Left lung (tissue), 14 donors: ENCODE measurements at places on chromosomes 12 and 14. TPM values are rescaled to one million over a fixed set of nuclear protein-coding genes. Genes with fewer than 3 reads are reported as not detected.

Gene OTX2
- polyA plus RNA-seq, result not detected

Gene NOVA1
- 16.0 TPM for polyA plus RNA-seq

Gene EGLN3
- polyA plus RNA-seq, result 34.7 TPM

Gene DTX3
- 53.5 TPM for polyA plus RNA-seq

Gene LRTM2
- not detected for polyA plus RNA-seq

Gene FOXN4
- polyA plus RNA-seq, result 1.5 TPM

Gene KRT77
- polyA plus RNA-seq, result not detected

Gene MRPL52
- polyA plus RNA-seq, result 62.3 TPM

Gene GNB3
- polyA plus RNA-seq, result 7.2 TPM

Gene LRRC10
- not detected for polyA plus RNA-seq

Gene RAB2B
- polyA plus RNA-seq, result 48.1 TPM

Gene P2RX2
- polyA plus RNA-seq, result 4.2 TPM

Gene CCDC196
- polyA plus RNA-seq, result not detected

GRCh38 chr12:47783024-47783755 lies 10.2 kb downstream of the SLC48A1 start:
- no peak for DNase-seq

DNA sequence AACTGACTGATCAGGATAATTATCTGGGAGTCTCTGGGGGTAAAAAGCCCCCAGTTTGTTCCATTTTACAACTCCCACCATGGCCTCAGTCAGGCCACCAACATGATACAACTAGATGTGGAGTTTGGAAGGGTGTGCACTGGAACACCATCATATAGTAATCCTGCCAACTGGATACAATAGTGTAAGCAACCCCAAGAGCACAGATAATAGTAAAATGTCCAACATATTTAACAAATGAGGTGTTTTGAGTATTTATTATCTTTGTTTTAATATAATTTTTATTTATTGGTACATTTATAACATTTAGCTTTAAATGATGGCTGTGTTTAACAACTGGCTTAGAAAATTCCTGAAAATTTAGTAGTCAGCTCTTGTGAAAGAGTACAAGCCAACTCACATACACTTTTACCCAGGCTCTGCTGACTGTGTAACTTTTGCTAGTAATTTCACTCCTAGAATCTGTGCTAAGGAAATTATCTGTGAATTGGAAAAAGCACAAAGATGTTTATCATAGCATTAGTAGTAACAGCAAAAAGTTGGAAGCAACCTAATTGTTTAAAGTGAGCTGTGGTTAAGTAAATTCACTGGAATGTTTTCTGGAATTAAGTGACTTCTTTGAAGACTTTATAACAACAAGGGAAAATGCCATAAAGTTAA lies 196.8 kb downstream of the RAD51B start:
- DNase-seq, result peak; percentile 56

GRCh38 chr12:131102991-131103668 lies 149.4 kb downstream of the ADGRD1 start:
- DNase-seq, result no peak

GRCh38 chr14:35085441-35085840 lies 36.3 kb downstream of the PPP2R3C start:
- no peak for DNase-seq

- no peak for DNase-seq
Observed at GRCh38 chr12:111174251-111174960, 194.5 kb downstream of the PHETA1 start.

DNA sequence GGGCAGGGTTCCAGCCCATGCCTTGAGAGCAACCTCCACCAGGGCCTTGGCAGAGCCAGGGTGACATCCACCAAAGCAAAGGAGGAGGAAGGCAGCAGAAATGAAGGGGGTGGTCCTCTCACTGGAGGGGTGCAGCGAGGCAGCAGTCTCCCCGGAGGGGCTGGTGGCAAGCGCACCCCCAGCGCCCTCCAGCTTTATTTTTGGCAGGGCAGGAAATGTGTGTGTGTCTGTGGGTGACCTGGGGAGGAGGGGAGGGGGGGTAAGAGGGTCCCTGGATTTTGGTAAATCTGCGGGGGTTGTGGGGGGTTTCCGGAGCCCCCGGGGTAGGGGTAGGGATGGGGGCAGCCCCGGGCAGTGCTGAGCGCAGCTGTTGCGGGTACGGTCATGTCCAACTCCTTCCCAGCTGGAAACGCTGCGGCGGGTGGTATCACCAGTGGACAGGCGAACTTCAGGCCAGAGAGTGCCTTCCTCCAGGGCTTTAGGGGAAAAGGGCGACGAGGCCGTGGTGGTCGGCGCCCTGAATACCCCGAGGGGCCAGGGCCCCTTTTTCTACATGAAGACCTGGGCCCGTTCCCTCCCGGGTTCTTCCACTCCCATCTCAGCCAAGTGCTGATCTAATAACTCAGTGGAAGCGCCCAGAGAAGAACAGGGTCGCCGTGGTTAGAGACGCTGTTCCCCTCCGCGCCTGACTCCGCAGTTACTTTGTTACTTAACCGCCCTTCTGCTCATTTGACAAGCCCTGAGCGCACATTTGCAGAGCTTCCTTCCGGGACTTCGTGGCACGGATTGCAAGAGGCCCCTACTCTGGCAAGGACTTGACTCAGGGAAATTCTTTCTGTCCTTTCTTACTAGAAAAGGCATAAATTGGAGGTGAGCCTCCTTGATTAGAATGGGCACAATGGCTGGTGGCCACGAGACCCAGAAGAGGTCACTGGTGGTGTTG lies 55.2 kb downstream of the FOS start:
- peak; percentile 81 for DNase-seq

DNA sequence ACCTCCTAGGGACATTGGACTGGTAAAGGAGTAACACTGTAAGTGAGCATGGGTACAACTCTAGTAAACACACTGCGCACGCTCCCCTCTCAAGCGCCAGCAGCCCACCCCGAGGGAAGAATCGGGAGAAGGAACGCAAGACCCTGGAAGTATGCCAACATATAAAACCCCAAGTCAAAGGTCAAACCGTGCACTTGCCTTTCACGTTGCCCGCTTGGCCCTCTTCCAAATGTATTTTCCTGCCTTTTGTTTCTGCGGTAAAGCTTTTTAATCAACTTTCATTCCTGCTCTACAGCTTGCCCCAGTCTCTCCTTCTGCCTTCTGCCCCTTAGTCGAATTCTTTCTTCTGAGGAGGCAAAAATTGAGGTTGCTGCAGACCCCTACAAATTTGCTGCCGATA lies 17.6 kb upstream of the CHST11 start:
- no peak for DNase-seq

DNA sequence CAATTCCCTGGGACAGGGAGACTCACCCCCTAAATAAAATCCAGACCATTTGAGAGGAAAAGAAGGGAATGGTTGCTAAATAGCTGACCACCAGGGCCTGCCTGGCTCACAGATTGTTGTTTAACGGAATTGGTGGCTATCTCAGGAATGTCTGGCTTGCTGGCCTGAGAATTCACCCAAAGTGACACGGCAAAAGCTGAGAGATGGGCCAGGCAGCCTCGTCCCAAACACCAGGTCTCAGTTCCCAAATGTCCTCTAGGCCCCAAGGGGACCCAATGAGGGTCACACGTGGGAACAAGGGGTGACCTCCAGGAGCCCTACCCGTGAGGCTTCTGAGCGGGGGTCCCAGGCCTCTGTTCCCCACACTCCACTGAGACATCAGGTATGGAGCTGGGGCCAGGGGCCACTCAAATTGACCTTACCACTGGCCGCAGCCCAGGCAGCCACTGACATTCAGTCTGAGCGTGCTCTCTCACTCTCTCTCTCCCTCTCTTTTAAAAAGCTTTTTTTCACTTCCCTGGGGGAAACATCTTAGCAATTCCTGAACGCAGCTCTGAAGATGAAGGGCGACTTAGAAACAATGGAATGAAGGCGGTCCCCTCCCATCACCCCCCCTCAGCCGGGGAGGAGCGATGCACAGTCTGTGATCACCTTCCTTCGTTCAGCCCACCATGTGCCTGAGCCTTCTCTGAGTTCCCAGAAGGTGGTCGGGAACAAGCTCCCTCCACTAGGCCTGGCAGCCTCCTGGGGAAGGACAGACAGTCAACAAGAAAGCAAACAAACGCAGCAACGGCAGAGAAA lies 131.2 kb downstream of the SCARB1 start:
- DNase-seq, result no peak

DNA sequence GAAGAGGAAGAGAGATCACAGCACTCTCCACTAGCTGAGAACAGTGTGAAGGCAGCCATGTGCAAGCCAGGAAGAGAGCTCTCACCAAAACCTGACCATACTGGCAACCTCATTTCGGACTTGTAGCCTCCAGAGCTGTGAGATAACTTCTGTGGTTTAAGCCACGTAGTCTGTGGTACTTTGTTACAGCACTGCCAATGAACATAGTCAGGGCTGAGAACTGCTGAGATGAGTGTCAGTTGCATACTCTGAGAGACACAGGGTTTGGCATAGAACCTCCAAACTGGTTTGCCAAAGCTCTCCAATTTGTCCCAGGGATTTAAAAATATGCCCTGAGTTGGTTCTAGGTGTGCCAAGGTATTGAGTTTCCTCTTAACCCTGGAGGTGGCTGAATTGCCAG lies 218.6 kb downstream of the ATP23 start:
- DNase-seq, result no peak

GRCh38 chr12:12327802-12328201 lies 22.2 kb downstream of the MANSC1 start:
- no peak for DNase-seq

- no peak for DNase-seq
Observed at GRCh38 chr14:101241807-101242278, 319.5 kb upstream of the DIO3 start.

DNA sequence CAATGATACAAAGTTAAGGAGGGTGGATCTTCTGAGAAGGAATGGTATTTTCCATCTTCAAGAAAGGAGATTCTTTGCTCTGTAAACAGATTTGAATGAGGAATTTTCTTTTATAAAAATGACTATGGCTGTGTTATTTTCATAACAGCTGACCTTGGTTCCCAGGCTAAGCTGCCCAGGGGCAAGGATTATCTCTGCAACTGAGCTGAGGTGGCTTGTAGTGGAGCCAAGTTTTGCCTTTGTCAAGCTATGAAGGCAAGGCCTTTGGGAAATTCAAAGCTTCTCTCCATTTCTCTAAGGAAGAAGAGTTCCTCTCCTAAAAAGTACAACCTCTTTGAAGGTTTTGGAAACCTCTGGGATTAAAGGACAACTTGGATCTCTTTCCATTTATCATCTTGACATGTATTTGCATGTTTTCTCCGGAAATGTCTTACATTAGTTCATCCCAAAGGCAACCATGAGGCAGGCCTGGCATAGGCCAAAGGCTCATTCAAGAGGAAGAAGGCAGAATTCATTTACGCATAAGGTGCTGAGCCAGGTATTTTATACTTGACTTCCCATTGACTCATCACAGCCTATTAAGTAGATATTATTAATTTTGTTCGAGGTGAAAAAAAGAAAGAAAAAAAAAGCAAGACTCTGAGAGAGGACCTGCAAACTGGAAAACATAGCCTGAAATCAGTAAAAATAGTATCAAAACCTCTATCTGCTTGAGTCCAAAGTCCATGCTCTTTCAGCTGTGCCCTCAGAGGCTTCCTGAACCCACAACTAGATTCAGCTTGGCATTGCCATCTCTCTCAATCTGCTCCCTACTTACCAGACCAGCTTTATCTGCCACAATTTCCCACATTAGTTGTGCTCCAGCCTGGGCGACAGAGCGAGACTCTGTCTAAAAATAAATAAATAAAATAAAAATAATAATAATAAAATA lies 24.0 kb upstream of the CKAP4 start:
- no peak for DNase-seq

- no peak for DNase-seq
Observed at GRCh38 chr12:30211743-30212142, 428.0 kb upstream of the TMTC1 start.

GRCh38 chr12:27076468-27076867 lies 5.9 kb downstream of the C12orf71 start:
- no peak for DNase-seq

DNA sequence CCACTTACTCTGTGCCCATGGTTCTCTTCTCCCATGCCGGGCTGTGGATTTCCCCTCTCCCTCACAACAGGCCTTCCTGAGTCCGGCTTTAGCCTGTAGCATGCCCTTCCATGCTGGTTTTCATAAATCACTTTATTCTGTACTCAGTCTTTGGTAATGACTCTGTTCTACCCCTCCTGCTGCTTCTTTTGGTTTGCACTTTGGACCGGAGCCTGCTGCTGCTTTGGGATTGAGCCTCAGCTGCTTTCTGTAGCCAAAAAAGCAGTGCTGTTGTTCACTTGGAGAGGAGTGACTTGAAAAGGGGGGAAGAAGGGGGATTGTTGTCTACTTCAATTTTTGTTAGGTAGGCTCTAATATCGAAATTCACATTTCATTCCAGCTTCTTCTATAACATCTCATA lies 8.5 kb upstream of the SLC6A13 start:
- DNase-seq, result no peak

- no peak for DNase-seq
Observed at GRCh38 chr14:22002860-22003284, 329.3 kb upstream of the OR4E1 start.

DNA sequence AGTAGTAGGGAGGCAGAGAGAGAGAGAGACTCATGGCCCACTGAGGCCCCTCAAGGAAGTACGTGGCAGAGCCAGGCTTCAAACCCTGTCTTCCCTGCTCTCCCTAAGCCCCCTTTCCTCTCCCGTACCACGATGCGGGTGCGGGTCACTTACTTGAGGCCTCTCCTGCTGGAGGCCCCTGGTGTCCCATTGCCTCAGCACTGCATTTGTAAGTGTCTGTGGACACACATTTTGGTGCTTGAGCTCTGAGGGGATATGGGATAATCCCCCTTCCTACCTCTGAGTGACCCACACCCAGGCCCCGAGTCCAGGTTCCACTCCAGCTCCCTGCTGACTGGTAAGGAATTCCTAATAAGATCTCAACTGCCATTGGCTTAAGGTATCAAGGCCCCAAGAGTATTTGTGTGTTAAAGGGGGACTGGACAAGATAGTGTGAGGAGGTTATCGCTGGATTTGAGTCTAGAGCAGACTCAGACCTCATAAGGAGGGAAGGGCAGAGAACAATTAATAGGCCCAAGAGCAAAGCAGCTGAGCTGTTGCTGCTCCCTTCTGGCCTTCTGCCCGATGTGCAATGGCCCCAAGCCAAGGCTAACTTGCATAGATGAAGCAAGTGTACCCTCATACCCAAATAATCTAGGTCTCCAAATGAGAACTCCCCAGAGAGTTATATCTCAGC lies 71.9 kb downstream of the CRACR2A start:
- DNase-seq, result no peak

DNA sequence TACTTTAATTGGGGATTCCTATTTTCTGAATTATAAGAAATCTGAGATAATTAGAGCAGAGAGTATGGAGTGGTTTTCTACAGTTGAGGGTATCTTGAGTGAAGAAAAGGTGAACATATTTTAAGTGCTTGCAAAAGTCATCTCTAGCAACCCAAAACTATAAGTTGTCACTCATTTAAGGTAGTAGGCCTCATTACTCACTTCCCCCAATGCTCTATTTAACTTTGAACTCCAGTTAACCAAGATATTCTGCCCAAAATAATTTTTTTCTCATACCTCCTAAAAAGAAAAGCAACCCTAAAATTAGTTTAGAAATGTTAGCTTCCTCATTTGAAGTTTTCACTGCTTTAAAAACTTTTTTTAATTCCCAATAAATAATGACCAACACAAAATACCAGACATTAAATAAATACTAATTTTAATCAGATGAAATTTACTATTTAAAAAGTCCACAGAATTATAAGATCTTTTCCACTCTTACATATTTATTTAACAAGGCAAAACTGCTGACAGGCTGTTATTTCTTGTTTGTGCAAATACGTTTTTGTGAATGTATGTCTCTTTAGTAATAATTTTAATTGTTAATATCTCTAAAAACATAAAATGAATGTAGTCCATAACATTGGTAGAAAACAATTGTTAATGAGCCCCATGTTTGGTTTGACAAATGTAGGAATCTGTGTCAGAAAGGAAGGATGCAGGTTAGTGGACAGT lies 47.8 kb downstream of the VRK1 start:
- no peak for DNase-seq
